ENCODE measurements at places on chromosomes 2 and 18.

DNA sequence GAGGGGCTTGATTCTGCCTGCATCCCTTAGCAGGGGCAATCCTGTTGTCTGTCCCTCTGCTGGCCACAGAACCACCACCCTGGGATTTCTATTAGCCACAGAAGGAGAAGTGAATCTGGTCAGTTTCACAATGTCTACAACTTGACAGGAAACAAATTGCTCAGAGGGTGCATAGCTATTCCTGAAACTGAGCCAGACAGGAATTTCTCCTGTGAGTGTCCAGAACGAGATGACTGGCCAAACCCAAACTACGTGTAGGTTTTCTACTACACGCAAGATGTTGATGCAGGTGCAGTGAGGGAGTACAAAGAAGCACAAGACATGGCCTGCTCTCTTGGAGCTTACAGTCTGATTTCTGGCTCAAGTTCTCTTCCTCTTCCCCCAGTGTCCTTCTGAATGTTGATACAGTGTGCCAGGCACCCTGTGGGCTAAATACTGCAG lies 201.9 kb downstream of the CLIP4 start:
- DNase-seq = no peak

GRCh38 chr18:66972681-66973080 lies 368.8 kb upstream of the CDH19 start:
- no peak for DNase-seq

- DNase-seq = no peak
Measured at GRCh38 chr2:53104263-53104662, 663.3 kb upstream of the CHAC2 start.

DNA sequence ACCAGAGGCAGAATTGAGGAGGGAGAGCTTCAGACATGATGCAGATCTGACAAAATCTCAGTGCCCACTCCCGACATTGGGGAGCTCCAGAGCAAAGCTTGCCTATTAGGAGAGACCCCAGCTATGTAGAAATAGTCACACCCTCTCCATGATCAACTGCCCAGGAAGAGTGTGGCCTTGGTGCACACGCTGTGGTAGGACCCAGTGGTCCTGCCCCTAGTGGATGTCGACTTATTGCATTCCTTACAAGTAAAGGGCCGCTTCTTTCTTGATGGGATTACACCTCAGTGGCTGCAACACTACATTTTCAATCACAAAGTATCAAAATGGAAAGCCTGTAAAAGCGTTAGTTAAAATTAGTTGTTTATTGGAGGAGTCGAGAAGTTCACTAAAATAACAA lies 64.2 kb downstream of the VRK2 start:
- DNase-seq = no peak

- no peak for DNase-seq
Measured at GRCh38 chr18:23881778-23882177, 132.8 kb upstream of the TTC39C start.

DNA sequence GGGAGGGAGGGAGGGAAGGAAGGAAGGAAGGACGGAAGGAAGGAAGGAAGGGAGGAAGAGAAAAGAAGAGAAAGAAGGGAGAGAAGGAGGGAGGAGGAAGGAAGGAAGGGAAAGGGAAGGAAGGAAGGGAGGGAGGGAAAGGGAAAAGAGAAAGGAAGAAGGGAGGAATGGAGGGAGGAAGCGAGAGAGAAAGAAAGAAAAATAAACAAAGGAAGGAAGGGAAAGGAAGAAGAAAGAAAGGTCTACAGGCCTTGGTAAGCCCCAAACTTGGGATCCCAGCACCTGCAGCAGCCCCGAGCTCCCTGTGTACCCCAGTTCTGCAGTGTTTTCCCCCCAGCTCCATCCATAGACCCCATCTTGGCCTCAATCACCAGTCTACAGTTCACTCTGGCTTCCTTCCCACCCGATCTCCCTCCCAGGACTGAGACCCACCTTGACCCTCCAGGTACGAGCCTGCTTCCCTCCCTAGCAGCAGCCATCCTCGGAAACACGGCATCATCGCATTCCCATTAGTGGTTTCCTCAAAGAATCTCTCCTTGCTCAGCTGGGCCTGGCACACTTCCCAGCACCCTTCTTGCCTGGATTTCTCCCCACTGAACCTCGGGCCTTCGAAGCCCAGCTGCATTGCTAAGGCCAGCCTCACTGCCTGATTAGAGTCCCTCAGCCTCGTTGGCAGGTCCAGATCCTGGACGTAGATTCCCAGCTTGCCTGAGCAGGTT lies 46.1 kb upstream of the SH3BP4 start:
- DNase-seq = no peak

- DNase-seq = no peak
Measured at GRCh38 chr18:37188016-37188791, 359.3 kb downstream of the KIAA1328 start.

DNA sequence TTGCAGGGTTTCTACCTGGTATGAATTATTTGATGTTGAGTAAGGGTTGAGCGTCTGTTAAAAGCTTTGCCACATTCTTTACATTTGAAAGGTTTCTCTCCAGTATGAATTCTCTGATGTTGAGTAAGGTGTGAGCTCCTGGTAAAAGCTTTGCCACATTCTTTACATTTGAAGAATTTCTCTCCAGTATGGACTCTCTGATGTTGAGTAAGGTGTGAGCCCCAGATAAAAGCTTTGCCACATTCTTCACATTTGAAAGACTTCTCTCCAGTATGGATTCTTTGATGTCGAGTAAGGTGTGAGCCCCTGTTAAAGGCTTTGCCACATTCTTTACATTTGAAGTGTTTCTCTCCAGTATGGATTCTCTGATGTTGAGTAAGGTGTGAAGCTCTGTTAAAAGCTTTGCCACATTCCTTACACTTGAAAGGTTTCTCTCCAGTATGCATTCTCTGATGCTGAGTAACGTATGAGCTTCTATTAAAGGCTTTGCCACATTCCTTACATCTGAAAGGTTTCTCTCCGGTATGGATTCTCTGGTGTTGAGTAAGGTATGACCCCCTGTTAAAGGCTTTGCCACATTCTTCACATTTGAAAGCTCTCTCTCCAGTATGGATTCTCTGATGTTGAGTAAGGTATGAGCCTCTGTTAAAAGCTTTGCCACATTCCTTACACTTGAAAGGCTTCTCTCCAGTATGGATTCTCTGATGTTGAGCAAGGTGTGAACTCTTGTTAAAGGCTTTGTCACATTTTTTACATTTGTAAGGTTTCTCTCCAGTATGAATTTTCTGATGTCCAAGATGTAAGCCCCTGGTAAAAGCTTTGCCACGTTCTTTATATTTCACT lies 27.1 kb downstream of the ZNF519 start:
- no peak for DNase-seq

DNA sequence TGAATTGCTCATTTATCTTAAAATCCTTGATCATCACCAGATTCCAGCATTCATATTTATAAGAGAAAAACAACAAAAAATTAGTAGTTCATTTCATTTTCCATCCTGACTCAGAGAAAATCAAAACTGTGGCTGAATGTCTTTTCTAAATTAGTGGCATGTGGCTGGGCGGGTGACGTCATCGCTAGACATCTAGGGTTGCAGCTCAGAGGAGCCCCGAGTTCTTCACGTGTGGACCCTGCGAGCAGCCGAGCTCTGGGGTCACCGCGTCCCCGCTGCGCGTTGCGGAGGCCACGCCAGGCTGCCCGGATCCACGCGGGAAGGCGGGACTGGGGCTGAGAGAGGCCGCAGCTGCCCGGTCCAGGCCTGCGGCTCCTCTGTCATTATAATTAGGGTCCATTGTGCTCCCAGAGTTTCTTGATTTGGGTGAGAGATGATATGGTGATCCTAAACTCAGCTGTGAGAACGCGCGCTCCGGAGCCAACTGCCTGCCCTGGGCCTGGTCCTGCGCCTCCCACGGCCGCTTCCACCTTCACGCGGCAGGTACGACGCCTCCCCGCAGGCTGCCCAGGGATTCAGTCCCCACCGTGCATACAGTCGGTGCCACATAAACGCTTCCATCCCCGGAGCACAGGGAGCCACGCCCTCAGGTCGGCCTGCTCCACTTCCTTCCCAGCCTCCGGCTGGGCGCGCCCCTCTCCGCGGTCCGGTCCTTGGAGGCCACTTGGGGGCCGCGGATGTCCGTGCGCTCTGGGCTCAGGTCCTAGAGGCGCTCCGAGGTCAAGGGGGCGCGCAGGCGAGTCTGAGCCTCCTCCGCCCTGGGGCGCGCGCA lies 56.5 kb downstream of the TMEM18 start:
- DNase-seq = no peak

Measured in activated T-helper 1 cell treated with anti-CD3 and anti-CD28 coated beads, Interleukin-2, amount 50 U/mL, for 16 hours (primary cell).